ENCODE measurements at places on chromosomes 11 and 22.

DNA sequence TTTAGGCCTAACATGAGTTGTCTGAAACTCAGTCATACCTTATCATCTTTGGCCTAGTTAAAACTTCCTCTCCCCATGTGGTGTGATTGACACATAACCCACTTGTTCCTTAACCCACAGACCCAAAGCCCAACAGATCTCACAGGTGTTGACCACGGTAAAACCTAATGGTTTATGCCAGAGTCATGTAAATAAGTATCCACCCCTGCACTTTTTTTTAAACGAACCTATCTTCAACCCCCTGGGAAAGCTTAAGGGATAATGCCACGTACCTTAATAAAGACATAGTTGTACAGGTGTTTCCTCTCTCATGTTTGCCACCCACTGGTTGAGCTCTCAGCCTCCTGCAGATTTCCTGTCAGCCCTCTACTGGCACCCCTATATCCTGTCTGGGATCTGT lies 709.3 kb upstream of the CCDC179 start:
- DNase-seq, result no peak

- no peak for DNase-seq
Observed at GRCh38 chr22:17777005-17777716, 2.9 kb upstream of the BID start.

DNA sequence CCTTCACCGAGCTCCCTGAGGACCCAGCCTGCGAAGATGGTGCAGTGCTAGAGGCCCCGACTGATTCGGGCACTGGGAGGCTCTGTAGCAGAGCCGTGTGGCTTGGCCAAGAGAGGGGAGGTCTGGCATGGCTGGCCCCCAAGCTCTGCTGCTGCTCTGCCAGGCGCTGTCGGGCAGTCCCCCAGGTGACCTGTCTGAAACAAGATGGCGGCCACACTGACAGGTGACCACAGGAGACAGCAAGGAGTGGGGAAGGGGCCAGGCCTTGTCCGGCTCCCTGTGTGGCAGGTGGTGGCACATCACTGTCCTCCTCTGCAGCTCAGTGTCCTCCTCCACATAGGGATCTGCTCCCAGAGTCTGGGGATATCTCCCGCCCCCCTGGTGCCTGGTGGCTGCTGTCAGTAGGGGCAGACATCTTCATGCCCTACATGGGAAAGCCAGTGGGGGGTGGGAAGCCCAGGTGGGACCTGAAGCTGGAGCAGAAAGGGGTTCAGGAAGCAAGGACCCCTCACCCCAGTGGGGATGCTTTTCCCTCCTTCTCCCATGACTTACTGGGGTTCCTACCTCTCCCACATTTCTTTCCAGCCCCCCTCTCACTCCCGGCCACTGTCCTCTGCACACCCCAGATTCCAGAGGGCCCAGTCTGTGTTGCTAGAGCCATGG lies 40.1 kb upstream of the WNT11 start:
- no peak for DNase-seq

GRCh38 chr11:130314184-130314749 lies 450 bp downstream of the ZBTB44 start:
- DNase-seq, result peak; percentile 32

GRCh38 chr11:69280994-69281393 lies 13.0 kb upstream of the MYEOV start:
- peak; percentile 56 for DNase-seq

- DNase-seq, result no peak
Observed at GRCh38 chr11:64833509-64833908, 10.9 kb downstream of the CDC42BPG start.

DNA sequence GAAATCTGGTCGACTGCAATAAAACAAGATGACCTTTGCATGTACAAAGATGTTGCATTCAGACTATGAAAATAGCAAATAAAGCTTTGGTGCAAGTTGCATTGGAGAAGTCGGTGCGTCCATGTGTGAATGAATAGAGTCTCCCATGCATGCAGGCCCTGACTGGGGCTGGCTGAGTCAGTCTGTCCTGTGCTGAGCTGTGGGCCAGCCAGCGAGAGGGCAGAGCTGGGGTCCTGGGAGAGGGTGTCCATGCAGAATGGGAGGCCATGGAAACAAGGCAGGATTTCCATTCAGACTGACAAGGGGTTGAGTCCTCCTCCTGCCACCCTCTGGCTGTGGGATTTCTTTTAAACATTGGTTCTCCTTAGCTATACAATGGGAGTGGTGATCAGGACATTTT lies 2.3 kb upstream of the CRYBB3 start:
- DNase-seq, result no peak

- DNase-seq, result no peak
Observed at GRCh38 chr22:39109361-39109760, 12.3 kb downstream of the APOBEC3H start.

GRCh38 chr11:15186146-15186545 lies 71.4 kb downstream of the INSC start:
- no peak for DNase-seq

- no peak for DNase-seq
Observed at GRCh38 chr22:22704156-22704946, 59.9 kb downstream of the GGTLC2 start.

DNA sequence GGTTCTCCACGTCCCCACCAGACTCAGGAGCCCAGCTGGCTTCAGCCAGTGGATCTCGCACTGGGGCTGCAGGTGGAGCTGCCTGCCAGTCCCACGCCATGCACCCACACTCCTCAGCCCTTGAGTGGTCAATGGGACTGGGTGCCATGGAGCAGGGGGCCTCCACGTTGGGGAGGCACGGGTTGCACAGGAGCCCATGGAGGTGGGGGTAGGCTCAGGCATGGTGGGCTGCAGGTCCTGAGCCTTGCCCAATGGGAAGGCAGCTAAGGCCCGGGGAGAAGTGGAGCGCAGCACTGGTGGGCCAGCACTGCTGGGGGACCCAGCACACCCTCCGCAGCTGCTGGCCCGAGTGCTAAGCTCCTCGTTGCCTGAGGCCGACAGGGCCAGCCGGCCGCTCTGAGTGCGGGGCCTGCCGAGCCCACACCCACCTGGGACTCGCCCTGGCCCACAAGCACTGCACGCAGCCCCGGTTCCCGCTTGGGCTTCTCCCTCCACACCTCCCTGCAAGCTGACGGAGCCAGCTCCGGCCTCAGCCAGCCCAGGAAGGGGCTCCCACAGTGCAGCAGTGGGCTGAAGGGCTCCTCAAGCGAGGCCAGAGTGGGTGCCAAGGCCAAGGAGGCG lies 258.5 kb upstream of the PDGFD start:
- no peak for DNase-seq

DNA sequence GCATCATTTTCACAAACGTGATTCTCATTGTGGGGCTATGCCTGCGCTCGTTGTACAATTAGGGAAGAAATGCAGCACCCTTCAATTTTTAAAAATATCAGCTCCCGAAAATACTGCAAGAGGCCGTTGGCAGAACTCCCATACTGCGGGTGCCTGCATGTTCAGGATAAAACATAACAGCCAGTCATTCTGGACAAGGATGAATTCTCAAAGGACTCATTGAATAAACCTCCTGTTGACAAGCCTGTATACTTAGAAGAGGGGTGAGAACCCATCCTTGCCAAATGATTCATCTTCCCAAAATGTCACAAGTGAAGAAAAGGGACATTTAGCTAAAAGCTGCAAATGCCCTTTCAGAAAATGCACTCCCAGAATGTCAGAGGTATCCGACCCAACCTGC lies 141.9 kb downstream of the CSNK2A3 start:
- no peak for DNase-seq

DNA sequence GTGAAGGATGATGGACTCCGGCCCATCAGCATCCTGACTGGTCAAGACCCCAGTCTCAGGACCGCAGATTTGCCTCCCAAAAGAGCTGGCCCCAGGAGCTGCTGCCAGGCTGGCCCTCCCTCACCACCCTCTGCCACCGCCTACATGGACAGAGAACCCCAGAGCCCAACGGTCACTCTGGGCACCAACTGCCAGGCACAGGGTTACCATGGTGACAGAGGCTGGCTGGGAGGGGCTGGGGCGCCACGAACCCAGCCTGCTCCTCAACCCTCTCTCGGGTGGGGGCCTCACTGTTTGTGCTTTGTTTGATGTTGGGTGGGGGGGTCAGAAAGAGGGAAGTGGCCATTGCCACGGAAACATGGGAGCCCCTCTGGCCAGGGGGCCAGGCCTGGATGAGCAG lies 55.8 kb downstream of the ELFN2 start:
- DNase-seq, result no peak

DNA sequence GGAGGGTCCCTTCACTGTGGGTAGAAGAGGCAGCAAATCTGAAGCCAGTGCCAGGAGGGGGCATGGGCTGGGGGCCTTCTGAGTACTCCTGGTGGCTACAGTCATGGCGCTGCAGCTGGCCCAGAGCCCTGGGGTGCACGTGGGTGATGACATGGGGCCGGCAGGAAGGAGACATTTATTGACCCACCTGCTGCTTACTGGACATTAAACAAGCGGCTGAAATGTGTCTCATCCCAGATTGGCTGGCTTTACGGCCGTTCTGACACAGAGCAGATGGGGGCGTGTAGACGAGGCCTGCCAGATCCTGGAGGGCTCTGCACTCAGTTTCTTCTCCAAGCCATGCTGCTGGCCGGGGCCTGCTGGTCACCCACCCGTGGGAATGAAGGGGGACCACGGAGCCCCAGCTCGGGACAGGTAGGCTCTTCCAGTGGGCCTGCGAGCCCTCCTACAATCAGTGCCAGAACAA lies 906.9 kb downstream of the BRD1 start:
- DNase-seq, result no peak

DNA sequence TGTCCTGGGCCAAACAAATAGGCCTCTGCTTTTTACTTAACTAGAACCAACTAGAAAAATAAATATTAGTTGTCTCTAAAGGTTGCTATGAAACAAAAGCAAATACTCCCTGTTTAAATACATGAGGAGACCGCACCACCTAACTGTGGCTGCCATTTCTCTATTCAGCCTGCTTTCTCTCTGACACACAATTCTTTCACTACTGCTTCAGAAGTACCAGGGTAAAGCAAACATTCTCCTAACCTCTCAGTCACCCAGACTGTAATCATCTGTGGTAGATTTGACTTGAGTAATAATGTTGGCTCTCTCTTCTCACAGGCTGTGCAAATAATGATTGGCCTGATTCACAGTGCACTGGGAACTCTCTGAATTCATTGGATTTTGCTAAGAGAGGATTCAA lies 41.0 kb upstream of the MS4A8 start:
- no peak for DNase-seq

DNA sequence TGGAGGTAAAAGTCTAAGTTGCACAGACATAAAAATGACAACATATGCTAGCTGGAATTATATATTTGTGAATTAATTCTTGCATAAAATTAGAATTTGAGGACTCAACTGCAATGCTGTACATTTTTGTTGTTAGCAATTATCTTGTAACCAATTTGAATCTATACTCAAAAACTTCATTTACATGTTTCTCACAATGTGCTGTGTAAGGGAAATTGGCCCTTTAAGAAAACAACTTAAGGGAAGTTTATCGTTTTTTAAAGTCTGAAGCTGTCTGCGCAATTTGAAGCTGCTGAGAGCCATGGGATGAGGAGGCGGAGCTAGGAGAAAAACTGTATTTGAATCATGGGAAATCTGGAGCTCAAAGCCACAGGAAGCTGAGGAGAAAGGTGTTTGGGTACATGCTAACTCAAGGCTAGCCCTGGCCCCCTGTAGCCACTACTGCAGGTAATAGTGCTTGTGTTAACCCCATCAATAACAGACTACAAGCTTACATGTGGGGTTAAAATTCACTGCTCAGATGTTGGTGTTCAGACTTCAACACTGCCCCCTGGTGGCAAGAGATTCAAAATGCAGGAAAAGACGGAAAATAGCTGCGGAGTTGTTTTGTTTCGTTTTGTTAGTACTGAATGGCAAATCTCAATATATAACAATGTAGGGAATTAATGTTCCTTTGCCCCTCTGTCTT lies 126.1 kb downstream of the BRD1 start:
- no peak for DNase-seq

GRCh38 chr22:30953206-30953605 lies 15.4 kb downstream of the MORC2 start:
- no peak for DNase-seq

GRCh38 chr11:1927848-1928469 lies 8.5 kb downstream of the TNNT3 start:
- no peak for DNase-seq

DNA sequence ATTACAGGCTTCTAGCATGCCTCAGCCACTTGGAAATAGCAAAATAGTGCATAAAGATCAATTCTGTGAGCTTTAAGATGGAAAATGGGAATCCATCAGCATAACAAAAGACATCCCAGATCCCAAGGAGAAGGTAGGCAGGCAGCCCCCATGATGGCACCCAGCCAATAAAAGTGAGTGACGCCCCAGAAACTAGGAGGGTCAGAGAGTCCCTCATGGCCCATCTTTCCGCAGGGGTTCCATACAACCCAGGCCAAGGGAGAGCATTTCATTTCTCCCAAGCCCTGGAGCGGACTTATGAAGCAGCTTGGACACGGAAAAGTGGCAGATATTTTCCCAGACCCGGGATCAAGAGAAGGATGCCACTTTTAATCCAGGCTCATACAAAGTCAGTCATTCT lies 93.3 kb downstream of the ZC3H12C start:
- DNase-seq, result no peak

GRCh38 chr11:91792779-91793262 lies 431.8 kb upstream of the FAT3 start:
- DNase-seq, result no peak

- DNase-seq, result no peak
Observed at GRCh38 chr11:64655941-64656601, 65.1 kb downstream of the SLC22A12 start.

- no peak for DNase-seq
Observed at GRCh38 chr11:35954205-35954604, 10.3 kb downstream of the LDLRAD3 start.

DNA sequence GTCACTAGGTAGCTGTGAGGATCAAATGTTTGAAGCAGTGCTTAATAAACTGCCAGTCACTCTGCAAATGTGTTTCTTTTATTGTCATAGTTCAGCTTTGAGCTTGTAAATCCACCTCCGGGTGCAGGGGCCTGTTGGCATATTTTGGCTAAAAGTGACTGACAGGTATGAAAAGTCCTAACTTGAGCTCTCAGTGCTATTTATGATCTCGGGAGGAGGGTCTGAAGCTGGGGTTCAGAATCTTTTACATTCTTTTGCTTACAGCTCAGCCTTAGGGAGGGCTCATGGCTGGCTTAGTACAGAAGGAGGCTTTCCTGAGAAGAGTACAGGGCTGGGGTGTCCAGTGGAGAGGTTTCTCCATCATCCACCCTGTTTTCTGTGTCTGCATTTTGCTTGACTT lies 1.5 kb downstream of the ASPHD2 start:
- DNase-seq, result no peak

DNA sequence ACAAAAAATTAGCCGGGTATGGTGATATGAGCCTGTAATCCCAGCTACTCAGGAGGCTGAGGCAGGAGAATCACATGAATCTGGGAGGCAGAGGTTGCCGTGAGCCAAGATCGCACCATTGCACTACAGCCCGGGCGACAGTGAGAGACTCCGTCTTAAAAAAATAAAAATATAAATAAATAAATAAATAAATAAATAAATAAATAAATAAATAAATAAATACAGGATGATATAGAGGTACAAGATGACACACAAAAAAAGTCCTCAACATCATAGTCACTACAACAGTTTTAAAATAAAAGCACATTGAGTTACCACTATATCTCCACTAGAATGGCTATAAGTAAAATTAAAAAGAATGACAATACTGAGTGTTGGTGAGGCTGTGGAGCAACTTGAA lies 97.8 kb downstream of the ALX4 start:
- DNase-seq, result no peak

GRCh38 chr11:1837171-1838076 lies 1.4 kb upstream of the TNNI2 start:
- peak; percentile 63 for DNase-seq
